Type B pancreatic cell (in vitro differentiated cells): ENCODE measurements at places on chromosomes 12 and 14.

- DNase-seq = no peak
Observed at GRCh38 chr14:34098045-34098984, 147.4 kb upstream of the EGLN3 start.

DNA sequence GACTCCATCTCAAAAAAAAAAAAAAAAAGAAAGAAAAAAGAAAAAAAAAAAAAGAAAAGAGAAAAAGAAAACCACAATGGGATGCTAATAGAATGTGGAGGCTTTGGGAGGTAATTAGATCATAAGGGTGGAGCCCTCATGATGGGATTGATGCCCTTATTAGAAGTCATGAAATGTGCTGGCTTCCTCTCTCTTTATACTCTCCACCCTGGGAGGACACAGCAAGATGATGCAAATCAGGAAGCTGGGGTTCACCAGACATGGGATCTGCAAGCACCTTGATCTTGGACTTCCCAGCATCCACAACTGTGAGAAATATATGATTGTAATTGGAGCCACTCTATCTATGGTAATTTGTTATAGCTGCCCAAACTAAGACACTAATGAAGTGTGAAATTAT is 13.4 kb upstream of the DRAM1 start:
- no peak for DNase-seq

GRCh38 chr12:107624493-107624892 is 61.1 kb upstream of the PWP1 start:
- DNase-seq = no peak

GRCh38 chr14:104075530-104076151 is 9.9 kb upstream of the ASPG start:
- peak; percentile 10 for DNase-seq

DNA sequence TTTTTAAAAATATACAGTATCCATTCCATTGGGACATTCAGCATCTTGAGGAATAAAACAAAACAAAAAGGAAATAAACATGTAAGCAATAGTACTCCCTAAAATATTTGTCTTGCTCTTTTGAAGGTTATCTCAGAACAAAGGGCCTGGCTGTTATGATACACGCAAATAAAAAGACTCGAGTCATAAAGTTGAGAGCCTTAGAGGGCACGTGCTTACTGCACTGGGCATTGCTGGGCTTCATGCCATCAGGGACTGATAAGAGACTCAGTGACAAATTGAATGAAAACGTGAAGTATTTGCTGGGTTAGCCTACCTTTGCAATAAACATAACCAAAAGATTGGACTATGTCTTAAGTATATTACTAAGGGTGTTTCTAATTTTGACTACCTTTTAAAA is 118.9 kb downstream of the SLC35F4 start:
- no peak for DNase-seq

DNA sequence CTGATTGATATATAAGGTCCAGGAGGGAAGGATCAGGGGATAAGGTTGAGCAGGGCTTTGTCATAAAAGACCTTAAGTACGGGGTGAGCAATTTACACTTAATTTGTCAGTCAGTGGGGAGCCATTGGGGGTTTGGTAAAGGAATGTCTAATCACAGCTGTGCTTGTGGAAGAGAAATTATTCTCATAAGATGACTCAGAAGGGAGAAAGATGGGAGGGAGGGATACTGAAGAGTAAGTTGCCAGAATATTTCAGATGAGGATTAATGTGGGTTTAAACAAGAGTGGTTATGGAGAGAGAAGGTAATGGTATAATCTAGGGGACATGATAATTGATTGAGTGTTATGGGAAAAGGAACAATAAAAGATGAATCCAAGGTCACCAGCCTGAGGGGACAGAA is 500.1 kb upstream of the CCDC196 start:
- no peak for DNase-seq

GRCh38 chr14:86574778-86575129 is 1044.8 kb downstream of the FLRT2 start:
- DNase-seq = no peak

GRCh38 chr14:22084393-22085281 is 411.0 kb upstream of the OR4E1 start:
- DNase-seq = no peak

- DNase-seq = no peak
Observed at GRCh38 chr12:95073698-95074520, 491 bp upstream of the NR2C1 start.

DNA sequence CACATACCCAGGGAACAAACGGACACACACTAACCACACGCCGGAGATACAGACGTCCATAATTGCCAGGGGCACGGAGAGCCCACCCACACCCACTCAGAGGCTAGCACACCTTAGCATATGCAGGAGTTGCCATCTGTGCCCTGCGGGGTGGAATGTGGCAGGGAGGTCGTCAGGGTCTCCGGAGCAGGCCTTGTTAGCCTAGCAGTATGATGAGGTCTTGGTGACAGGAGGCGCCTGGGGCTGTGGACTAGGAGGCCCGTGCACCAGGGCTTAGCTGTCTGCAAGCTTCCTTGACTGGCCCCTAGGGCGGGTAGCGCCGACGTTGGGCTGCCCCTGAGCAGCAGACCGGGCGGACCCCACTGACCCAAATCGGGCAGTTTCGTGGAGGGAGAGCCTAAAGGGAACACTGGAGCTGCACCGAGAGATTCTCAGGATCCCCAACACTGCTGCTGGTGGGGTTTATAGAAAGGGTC is 10.0 kb downstream of the STAC3 start:
- DNase-seq = no peak

GRCh38 chr14:97891515-97891914 is 1094.3 kb downstream of the VRK1 start:
- no peak for DNase-seq

DNA sequence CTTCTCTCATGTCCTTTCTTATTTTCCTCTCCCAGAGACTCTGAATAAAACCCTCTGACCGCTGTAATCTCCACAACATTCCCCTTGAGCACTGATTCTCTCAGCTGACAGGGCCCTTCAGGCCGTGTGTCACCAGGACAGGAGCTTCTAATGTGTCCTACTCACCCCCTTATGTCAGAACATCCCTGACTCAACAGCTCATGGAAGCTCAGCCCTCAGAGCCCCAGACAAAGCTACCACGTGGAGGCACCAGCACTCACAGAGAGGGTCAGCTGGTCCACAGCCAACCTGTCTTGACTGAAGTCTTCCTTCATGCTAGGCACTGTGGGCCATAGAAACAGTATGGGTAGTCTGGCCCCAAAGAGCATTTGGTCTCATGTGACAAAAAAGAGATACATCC is 49.8 kb downstream of the SMUG1 start:
- no peak for DNase-seq

DNA sequence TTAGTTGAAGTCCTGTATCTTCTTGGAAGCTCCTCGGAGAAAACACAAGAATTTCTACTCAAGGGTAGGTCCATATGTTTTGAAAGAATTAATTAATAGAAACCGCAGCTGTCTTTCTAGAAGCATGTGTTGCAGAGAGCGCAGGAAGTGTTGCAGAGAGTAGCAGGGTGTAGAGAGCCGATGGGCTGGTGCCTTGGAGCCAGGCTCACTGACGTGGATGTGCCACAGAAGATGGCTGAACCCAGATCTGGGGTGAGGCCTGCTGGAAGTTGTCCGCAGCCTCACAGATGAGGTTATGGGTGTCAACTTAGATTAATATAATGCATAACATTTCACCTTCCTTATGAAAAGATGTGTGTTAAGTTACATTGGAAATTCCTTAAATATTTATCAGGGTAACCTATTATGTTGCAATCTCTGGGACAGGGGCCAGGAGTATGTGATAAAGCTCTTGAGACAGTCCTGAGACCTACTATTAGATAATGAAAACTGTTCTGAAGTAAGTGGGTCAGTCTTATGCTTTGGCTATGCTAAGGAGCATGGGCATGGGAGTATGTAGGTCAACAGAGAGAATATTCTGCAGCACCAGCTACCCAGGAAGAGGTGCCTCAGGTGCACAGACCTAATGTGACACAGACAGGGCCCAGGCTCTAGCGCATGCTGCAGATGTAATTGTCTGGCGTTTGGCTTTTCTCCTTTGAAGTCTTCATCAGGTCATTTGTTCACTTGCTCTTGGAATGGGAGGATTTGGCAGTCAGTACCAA is 973.3 kb downstream of the BCL11B start:
- no peak for DNase-seq

DNA sequence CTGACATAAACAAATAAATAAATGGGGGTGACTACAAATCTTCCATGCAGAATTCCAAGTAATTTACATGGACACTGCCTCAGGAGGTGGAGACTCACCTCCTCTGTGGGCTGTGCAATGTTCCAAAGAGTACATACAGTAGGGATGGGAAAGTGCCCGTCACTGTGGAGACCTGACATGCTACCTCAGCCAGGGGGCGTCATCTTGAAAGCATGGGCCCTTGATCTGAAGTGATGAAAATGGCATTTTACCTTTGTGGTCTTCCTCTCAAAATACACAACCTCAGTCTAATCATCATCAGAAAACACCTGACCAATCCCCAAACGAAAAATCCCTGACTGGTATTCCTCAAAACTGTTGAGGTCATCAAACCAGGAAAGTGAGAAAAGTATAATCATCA is 48.4 kb downstream of the ANAPC7 start:
- no peak for DNase-seq

DNA sequence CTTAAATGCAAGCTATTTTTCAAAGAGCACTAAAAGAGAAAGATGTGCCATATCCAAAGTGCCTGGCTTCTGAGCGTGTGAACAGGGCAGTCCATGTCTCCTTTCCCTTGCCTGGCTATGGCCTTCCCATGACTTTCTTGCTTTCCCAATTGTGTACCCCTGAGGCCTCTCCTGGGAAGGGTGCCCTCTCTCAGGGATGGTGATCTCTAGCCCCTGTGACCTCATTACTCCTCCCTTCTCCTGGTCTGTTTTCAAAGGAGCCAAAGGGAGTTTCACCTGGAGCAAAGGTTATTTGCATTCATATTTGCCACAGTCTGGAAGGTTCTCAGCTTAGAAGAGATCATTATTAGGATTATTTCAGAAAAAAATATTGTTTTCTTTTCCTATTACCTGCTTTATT is 429.4 kb upstream of the TMTC1 start:
- no peak for DNase-seq
